ENCODE measurements at places on chromosomes 1 and 21.

DNA sequence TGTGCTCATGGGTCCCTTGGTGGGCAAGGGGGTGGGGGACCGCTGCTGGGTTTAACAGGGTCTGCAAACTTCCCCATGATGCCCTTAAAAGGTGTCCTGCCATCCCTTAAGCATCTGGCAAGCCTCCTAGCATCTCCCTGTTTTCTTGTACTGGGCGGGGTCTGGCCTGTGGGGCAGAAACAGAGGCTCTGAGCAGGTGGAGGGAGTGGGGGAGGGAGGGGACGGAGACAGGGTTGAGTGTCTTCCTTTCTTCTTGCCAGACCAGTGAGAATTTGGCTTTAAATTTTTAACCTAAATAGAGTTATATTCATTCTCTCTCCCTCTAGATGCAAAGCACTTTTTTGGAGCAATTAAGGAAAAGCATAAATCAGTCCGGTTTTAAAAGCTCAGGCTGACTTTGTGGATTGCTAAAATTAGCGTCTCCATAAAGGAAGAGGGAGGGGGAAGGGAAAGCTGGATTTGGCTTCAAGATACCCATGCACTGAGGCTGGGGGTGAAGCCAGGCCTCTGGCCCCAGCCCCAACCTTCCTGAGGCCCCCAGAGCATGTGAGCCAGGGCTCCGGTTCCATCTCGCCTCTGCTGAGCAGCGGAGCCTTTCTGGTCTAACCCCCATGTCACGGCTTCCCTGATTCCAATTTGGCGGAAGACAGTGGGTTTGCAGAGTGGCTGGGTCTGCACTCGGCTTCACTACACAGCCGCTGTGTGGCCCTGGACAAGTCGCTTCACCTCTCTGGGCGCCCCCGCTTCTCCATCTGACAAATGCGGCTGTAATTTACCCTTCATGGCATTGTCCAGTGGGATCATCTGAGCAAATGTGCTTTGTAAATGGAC lies 25.3 kb downstream of the IGSF21 start:
- no peak for DNase-seq

GRCh38 chr1:6246497-6247467 lies 2.8 kb downstream of the HES3 start:
- DNase-seq: peak; percentile 85

DNA sequence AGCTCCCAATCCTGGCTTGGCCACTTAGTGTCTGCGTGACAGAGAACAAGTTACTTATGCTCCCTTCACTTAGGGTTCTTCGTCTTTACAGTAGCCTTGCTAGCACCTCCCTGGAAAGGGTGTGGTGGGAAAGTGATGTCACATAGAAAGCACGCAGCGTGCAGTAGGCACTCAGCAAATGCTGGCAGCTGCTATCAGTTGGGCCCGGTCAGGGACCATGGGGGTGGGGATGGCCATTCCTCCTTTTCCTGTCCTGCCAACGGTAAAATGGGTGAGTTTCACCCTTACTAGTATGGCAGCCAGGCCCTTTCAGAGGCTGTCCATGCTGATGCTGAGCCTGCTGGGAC lies 6.2 kb upstream of the KCNA10 start:
- no peak for DNase-seq

- DNase-seq: peak; percentile 80
Observed at GRCh38 chr1:99751877-99752504, 14.4 kb downstream of the FRRS1 start.

DNA sequence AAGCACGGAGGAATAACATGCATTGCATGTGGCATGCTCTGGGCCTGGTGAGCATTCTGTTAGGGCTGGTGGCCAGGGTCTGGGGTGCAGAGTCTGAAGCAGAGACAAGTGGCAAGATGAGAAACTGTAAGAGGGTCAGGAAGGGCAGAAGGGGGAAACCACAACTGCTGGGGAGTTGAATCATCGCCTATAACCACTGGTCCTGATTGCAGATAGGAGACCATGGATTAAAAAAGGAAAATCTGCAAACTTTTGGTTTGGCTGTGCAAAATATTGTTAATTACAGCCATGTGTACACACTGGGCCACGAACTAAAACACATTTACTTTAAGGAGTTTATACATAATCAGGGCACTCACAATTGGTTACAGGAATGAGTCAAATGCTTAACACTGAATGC lies 76.6 kb downstream of the TGFBR3 start:
- DNase-seq: peak; percentile 33

All from GM12865 (cell line).